PC-3 (cell line): ENCODE measurements at places on chromosomes 13 and 19. TPM values are rescaled to one million over a fixed set of nuclear protein-coding genes. Genes with fewer than 3 reads are reported as not detected.

DNA sequence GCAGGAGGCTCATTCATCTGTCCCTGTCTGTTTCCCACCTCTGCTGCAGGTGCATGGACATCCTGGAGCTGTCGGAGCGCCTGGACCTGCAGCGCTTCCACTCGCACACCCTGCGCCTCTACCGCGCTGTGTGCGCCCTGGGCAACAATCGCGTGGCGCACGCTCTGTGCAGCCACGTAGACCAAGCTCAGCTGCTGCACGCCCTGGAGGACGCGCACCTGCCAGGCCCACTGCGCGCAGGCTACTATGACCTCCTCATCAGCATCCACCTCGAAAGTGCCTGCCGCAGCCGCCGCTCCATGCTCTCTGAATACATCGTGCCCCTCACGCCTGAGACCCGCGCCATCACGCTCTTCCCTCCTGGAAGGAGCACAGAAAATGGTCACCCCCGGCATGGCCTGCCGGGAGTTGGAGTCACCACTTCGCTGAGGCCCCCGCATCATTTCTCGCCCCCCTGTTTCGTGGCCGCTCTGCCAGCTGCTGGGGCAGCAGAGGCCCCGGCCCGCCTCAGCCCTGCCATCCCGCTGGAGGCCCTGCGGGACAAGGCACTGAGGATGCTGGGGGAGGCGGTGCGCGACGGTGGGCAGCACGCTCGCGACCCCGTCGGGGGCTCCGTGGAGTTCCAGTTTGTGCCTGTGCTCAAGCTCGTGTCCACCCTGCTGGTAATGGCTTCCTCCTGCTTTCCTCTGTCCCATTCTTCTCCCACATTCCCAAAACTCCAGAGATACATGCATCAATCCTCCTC is 52.2 kb downstream of the RYR1 start:
- no peak for DNase-seq

Gene LPAR6
- total RNA-seq: 3.6 TPM in 2 replicates

GRCh38 chr19:5738423-5738822 is 18.0 kb downstream of the CATSPERD start:
- peak; percentile 21 for DNase-seq

Gene GPR42
- not detected in 2 replicates for total RNA-seq

GRCh38 chr19:38284422-38284821 is 19.6 kb upstream of the C19orf33 start:
- no peak for DNase-seq

DNA sequence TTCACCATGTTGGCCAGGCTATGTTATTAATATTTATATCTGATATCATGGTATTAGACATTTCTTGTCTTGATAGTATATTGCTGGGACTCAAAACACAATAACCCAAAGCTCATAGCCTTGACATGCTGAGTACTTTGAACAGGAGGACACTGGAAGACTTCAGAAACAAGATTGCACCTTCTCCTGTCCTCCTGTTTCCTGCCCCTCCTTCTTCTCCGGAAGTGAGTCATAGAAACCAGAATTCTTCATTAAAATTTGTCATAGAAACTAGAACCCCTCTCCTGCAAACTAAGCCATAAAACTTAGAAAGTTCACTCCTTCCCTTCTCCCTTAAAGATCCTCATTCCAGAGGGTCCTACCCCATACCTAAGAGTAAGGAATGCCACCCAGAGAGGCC is 400.2 kb downstream of the SLITRK5 start:
- DNase-seq: no peak

- DNase-seq: no peak
Measured at GRCh38 chr19:23913931-23914330, 755 bp upstream of the ZNF726 start.

Gene CD33
- 2.2 and 6.0 TPM in 2 replicates for total RNA-seq

DNA sequence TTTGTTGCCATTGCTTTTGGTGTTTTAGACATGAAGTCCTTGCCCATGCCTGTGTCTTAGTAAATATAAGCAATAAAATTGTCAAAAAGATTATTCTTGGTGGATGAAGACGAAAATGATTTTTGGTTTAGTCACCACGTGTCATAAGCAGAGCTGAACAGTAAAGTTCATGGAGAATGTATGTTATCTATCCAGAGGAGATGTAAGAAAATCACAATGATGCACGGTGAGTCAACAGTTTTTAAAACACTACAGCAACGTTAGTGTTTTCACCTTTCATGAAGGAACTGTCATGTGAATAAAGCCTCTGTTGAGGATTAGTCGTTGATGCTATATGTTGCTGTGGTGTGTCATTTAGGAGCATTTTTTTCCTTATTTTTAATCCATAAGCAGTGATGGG is 137.6 kb downstream of the GPC6 start:
- peak; percentile 61 for DNase-seq
